ENCODE measurements at places on chromosomes 7 and 10. TPM values are rescaled to one million over a fixed set of nuclear protein-coding genes. Genes with fewer than 3 reads are reported as not detected.

GRCh38 chr7:26624839-26625238 is 239.6 kb downstream of the SKAP2 start:
- no peak for DNase-seq

DNA sequence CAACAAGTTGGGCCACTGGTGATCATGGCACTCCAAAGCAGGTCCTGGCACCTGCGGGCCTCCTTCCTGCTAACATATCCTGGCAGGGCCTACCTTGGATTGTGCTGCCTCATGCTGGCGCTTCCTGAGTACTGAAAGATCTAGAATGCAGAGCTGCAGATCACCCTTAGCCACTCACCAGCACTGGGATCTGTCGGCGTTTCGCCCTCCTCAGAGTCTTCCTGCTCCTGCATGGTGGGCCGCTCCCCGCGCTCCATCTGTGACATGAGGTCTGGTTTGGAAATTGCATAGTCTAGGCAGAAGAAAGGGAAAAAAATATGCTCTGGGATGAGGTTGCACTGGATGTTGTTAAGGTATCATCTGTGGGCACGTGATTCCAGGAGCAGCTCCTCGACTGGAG is 10.0 kb downstream of the ZNF777 start:
- no peak for DNase-seq

Gene PKD2L1
- total RNA-seq = not detected

GRCh38 chr10:30456266-30456665 is 22.3 kb downstream of the MAP3K8 start:
- no peak for DNase-seq

DNA sequence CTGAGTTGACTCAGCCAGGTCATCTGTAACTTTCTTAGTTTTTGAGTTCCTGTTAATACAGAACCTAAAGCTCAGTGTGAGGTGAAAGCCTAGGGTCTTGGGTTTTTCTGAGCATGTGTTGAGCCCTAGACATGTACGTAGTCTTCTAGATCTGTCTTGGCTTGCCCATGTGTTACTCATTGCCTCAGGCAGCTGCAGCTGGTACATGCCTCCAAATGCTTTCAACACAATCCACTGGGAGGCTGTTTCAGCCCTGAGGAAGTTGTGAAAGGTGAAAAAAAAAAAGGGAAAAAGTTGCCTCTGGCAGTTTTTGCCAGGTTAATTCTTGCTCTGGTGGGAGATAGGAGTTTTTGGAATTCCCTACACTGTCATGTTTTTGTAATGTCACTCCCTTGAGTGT is 134.6 kb downstream of the RNF216 start:
- DNase-seq = no peak

DNA sequence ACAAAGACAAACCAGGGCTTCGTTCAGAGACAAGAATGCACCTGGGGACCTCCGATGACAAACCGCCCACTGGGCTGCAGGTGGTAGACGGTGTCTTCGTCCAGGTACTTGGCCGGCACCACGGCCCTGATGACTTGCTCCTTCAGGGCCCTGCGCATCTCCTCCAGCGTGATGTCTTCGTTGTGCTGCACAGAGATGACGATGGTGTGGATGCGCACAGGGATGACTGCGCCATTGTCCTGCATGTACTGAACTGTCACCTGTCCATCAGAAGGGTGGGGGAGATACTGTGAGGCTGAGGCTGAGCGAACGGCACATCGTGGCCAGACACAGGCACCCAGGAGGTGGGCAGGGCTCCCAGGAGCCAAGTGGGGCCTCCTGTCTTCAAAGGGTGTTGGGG is 13.1 kb downstream of the MAT1A start:
- no peak for DNase-seq

GRCh38 chr10:114683593-114683992 is 25.5 kb upstream of the ABLIM1 start:
- no peak for DNase-seq

DNA sequence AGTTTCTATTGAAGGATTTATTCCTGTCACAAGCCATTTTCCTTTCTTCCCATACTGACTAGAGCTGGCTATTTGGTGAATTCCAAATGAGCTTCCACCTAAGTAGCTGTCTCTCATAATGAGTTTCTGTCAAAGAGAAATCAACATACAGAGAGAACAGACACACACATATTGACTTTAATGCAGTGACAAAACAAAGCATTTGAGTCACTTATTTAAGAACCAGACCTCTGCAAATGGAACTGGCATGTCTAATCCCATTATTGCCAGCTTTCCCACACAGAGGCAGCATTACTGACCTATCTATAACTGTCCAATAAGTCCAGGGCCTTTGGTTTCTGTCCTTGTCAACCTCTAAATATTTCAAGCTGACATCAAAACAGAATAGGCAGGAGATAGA is 179.3 kb upstream of the CSTF2T start:
- DNase-seq = no peak

- no peak for DNase-seq
These were observed 13.9 kb upstream of the DNAJC1 start for GRCh38 chr10:22017283-22018020.

GRCh38 chr10:79306644-79307220 is 40.5 kb upstream of the PPIF start:
- no peak for DNase-seq

Gene PWWP2B
- total RNA-seq = 6.0 TPM

DNA sequence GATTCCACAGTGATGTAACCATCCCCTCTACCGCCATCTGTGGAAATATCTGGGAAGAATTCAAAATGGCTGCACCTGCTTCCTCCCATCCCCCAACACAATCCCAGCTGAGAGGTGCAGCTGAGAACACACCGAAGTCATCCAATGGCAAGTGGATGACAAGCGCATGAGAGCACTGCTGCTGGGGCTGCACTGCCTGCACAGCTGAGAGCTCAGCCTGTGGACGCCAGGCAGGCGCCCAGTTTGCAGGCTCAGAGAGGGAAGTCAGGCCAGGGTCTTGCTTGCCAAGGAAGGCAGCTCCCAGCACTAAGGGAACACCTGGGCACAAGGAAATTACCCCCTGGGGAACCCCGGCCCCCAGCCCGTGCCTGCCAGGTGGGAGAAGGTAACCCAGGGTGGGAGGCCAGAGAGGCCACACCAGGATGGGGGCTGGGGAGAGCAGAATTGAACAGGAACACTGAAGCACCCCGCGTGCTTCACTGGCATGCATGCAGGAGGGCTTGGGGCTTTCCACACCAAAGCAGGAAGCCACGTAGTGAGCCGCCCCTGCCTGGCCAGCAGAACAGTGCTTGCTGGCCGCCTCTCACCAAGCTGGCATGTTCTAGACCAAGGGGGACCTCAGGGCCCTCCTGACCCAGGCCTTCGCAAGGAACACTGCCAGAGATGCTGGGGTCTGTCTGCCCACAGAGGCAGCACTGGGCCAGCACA is 46.2 kb downstream of the FAM53B start:
- no peak for DNase-seq

- DNase-seq = no peak
These were observed 300.3 kb downstream of the ADK start for GRCh38 chr10:74451127-74451829.

- DNase-seq = no peak
These were observed 93.7 kb upstream of the RPA3 start for GRCh38 chr7:7812112-7812511.

Gene RPEL1
- not detected for total RNA-seq

Gene ATOH7
- not detected for total RNA-seq

Data from omental fat pad (tissue), 4 donors.